Placental epithelial cell (primary cell): ENCODE measurements at places on chromosomes 6 and 20. TPM values are rescaled to one million over a fixed set of nuclear protein-coding genes. Genes with fewer than 3 reads are reported as not detected.

TENT5A gene
- total RNA-seq: 28.0 and 78.9 TPM in 2 replicates

YTHDF1 gene
- total RNA-seq: 31.4 and 59.1 TPM in 2 replicates

RIPOR2 gene
- total RNA-seq: 22.8 and 30.5 TPM in 2 replicates

SAMD5 gene
- under 0.01 and 0.22 TPM in 2 replicates for total RNA-seq

KHDC1L gene
- total RNA-seq: not detected in 2 replicates

POM121L2 gene
- total RNA-seq: not detected in 2 replicates

CST5 gene
- total RNA-seq: not detected in 2 replicates

RAET1L gene
- 0.22 TPM in 1 of 2 replicates, not detected in the other for total RNA-seq

LPIN3 gene
- total RNA-seq: 15.6 and 21.2 TPM in 2 replicates

OR10C1 gene
- not detected in 2 replicates for total RNA-seq

HLA-DRB5 gene
- total RNA-seq: not detected in 2 replicates

NMBR gene
- total RNA-seq: 0.11 TPM in 1 of 2 replicates, not detected in the other

CDH26 gene
- 0.79 and 1.4 TPM in 2 replicates for total RNA-seq

SNAP91 gene
- total RNA-seq: under 0.01 TPM in 1 of 2 replicates, not detected in the other

MPIG6B gene
- 0.39 and 0.54 TPM in 2 replicates for total RNA-seq

TAAR2 gene
- total RNA-seq: not detected in 2 replicates

SIM1 gene
- 0.11 and 8.6 TPM in 2 replicates for total RNA-seq

NEDD9 gene
- total RNA-seq: 60.1 and 116 TPM in 2 replicates

MACROD2 gene
- total RNA-seq: 0.65 and 2.7 TPM in 2 replicates

CENPW gene
- 2.4 and 5.1 TPM in 2 replicates for total RNA-seq

RIPPLY2 gene
- total RNA-seq: not detected in 2 replicates

MLN gene
- total RNA-seq: not detected in 2 replicates

FAXC gene
- total RNA-seq: 3.6 and 6.3 TPM in 2 replicates

FAM217A gene
- total RNA-seq: not detected in 2 replicates

MOG gene
- not detected in 2 replicates for total RNA-seq

FAM83B gene
- 58.9 and 74.4 TPM in 2 replicates for total RNA-seq

COL20A1 gene
- not detected in 2 replicates for total RNA-seq

NHSL1 gene
- total RNA-seq: 0.79 and 3.0 TPM in 2 replicates
